ENCODE measurements at places on chromosomes 6 and 20.
A peak's percentile ranks its signal among the peaks of the same experiment; 100 is the strongest.

GRCh38 chr20:63100174-63100925, 93.6 kb upstream of the BHLHE23 start:
- DNase-seq: no peak

- DNase-seq: no peak
These were observed 19.5 kb downstream of the PANK2 start for GRCh38 chr20:3908667-3909066.

GRCh38 chr20:17834804-17835203, 133.8 kb downstream of the SNX5 start:
- no peak for DNase-seq

DNA sequence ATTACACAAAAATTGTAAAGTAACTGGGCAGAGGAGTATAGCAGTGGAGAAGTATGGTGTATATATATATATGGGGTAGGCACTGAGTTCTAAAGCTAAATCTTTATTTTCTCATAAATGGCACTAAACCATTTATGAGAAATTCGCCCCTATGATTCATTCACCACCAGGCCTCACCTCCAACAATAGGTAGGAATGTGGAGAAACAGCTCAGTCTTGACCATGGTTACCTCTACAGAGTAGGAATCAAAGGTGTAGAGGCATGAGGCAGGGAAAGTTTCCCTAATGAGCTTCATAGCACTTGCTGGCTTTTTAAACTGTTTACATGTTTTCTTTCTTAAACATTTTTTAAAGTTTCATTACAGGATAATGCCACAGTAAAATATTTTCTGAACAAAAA, 36.9 kb upstream of the SUMO4 start:
- no peak for DNase-seq

DNA sequence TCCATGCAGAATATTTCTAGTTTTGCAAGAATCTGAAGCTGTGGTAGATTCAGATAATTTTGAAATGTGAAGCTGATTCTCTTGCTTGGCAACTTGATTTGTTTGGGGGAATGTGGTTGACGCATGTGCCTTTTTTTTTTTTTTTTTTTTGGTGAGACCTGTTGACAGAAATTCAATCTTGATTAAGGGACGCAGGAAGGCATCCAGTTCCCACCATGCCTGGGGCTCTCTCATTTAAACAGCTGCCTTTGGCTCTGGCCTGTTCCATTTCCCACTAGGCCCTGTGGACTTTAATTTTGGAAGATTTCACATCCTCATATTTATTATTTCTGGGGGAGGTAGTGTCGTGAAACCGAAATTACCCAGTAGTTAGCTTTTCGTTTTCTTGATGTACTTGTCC, 8.6 kb downstream of the TPX2 start:
- DNase-seq: peak; percentile 36

- DNase-seq: no peak
These were observed 16.1 kb downstream of the HLA-F start for GRCh38 chr6:29739136-29739881.

DNA sequence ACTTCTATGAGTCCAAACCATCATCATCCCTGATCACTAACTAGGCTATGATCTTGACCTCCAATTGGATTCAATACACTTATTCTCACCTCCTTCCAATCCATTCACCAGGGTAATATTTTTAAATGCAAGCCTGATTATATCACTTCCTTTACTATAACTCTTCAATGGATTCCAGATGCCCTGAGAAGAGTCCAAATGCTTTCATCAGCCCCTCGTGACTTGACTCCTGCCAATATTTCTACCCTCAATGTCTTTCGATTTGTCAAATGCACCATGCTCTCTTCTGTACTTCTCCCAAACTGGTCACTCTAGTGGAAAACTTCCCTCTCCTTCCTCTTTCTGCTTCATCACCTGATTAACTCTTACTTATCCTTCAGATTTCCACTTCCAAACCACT, 70.8 kb downstream of the CD164 start:
- DNase-seq: peak; percentile 24

DNA sequence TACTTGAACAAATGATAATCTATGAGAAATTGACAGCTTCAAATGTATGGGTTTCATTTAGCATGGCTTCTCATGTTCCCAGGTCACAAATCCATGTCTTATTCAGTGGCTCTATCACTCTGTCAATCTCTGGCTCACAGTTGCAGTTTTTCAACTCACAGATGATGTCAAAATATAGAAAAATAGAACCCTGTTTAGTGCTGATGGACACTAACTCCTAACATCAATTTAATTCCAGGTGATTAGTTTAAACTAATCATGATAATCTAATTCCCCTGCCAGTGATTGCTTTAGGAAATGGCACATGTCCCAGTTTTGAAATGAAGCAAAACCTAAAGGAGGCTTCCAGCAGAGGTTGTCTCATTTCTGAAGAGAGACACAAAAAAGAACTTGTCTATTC, 13.0 kb downstream of the KHDC1 start:
- no peak for DNase-seq

DNA sequence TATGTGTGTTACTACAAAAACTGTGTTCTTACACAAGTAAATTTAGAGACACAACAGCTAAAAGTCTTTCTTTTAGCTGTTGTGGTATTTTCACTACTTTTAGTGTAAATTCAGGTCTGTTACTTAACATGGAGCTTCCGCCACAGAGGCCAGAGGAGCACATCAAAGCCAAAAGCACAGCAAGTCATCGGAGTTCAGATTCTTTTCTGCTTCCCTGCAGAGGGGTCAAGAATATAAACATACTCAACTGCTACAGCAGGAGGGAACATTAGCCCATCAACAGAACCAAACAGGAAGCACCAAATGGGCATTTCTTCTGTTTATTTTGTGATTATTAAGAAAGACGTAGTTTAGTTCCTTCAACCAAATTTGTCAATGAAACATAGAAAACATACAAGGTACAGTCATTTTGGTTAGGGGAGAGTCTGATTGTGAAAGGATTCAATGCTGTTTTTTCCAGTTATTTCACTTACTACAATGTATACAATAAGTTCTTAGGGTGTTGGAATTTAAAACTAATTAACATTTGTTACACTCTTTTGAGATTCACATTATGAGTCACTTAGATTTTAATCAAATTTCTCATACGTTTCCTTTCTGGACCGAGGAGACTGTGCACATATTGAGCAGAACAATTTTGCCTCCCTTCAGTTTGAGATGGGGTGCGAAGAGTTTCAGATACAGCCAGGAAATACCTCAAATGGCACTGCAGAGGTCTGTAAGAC, 42.8 kb upstream of the DSE start:
- DNase-seq: no peak

GRCh38 chr6:169665289-169665688, 36.5 kb downstream of the WDR27 start:
- no peak for DNase-seq
